ENCODE measurements at places on chromosomes 2 and 18.

DNA sequence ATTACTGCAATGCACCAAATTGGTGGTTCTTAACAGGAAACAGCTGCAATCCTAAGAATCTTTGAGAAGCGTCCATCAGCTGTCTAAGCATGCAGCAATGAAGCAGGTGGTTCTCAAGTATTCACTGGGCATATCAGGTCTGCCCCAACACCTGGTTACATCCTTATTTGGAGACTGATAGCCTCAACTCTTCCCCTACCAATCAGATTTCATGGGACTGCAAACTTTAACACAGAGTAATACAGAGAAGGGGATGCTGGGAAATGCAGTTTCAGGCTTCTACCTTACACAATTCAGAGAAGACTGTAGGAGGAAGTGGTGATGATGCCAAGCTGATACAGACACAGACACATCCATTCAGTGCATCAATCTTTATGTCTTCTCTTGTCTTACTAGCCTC, 240.5 kb downstream of the BCL2 start:
- no peak for DNase-seq

DNA sequence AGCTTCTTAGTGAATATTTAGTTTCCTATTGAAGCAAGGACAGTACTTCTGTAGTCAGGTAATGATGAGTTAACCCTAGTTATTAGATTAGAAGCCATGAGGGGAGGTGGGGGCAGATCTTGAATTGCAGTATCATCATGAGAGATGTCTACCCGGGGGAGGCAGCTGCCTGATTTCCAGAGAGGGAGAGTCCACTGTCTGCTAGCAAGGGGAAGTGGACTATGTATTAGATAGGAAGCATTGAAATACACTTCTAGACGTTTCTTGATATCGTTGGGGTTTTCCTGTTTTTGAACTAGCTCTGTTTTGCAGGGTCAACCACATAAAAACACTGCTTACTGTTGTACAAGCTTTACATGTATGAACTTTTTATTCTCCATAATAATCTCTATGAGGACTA, 38.8 kb downstream of the APLF start:
- DNase-seq, result no peak

- DNase-seq, result no peak
Observed at GRCh38 chr2:143177096-143177786, 48.0 kb downstream of the ARHGAP15 start.

DNA sequence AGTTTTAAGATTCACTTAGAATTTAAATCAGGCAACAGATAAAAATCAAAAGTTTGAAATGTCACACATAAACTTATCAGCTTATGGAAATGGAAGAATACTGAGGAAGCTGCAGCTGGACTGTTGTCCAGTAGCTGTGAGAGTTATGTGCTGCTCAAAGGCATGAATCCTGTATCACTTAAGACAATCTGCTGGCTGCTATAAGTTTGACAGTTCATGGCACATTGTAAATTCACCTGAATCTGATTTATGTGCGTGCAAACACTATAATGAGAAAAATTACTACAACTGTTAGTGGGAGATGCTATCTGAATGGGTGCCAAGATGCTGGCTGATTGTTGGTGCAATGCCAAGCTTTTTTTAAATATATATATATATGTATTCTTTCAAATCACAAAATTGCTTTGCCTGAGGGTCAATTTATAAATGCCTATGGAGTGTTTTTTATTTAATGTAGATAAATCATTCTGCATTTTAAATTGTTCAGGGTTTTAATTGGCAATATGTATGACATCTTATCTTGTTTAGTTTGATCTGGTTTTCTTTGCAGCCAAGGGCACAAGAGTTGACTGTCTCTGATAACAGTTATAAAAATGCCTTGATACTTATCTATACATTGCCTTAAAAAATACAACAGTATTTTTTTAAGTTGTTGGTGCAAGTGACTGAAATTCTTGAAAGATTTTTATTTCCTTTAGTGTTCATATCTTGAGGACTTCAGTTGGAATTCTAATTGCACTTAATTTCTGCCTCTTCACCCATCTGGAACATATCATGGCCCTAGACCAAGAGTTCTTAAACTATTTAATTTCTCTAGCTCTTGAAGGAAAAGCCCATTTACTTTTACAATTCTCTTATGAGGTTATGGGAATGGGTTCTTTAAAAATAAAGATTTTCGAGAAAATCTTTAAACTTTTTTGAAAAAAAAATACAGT, 48.7 kb downstream of the CAVIN2 start:
- DNase-seq, result no peak

GRCh38 chr2:204108781-204109295, 172.3 kb downstream of the ICOS start:
- no peak for DNase-seq

DNA sequence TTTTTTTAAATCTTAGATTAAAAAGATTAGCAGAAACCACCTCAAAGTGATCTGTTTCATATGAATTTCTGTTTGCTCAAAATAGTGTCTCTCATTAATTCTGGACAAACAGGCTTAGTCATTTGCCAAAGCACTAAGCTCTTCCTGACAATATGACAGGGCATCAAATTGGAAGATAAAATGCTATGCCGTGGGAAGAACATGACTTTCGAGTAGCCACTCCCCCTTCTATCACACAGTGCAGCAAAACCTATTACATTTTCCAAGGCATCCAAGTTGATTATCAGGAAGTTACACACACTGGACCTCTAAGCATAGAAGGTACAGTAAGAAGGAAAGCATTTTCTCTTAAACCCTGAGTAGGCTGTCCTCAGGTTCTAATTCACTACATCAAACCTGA, 89.5 kb downstream of the STK39 start:
- no peak for DNase-seq

All from NCI-H187 (cell line).